ENCODE measurements at places on chromosomes 4 and X.

- DNase-seq = no peak
These were observed 6.2 kb upstream of the CXCL3 start for GRCh38 chr4:74044677-74045076.

DNA sequence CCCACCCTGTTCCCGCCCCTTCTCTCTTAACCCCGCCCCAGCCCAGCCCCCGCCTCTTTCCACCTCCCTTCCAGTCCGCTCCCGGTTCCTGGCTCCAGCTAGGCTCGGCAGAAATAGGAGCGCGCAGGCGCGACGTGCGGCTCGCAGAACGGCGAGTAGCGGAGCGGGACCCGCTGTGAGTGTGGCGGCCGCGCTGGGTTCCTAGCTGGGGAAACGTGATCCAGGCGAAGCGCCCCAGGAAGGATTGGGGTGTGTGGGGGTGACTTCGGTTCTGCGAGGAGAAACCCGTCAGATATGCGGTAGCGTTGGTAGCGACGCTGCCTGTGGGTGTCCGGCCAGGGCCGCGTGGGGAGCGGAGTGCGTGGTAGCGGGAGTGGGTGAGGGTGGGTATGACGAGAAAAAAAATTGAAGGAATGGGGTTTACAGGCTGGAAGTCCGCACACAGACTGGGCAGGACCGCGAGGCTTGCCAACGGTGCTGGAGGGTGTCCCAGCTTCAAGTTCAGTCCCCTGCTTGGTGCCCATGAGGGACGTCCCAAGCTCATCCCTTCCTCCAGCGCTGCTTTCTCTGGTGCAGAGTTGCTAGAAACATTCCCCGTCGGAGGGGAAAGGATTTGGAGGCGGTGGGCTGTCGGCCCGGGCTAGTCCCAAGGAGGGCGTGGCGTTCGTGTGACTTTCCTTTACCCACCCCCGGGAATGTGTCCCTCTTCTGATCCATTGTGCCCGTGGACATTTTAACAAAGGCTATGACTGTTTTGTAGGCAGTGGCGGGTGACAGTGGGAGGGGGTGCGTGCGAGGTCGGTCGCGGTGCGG is at the start of gene PRRG1:
PRRG1 (plus strand) TSS at position 144 of the 813 bp plus-strand sequence. CDS start 56,886 bp downstream, outside the sequence.
- peak; percentile 8 for DNase-seq

- DNase-seq = no peak
These were observed 48.0 kb upstream of the HDAC8 start for GRCh38 chrX:72620550-72621145.

DNA sequence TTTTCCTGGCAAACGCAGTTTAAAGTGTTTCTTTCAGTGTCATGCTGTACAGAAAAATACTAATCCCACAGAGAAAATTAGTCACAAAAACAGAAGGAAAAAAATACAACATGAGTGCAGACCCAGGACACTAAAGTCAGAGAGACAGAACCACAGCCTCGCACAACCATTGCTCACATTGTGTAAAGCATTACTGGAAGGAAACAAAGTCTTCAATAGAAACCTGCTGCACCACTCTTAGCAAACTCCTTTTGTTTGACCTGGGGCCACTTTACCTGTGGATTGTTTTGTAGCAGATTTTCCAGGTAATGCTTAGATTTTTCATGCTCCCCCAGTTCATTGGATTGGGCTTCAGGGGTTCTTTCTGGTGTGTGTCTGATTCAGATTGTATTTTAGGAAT is 131.8 kb upstream of the TMLHE start:
- DNase-seq = no peak

DNA sequence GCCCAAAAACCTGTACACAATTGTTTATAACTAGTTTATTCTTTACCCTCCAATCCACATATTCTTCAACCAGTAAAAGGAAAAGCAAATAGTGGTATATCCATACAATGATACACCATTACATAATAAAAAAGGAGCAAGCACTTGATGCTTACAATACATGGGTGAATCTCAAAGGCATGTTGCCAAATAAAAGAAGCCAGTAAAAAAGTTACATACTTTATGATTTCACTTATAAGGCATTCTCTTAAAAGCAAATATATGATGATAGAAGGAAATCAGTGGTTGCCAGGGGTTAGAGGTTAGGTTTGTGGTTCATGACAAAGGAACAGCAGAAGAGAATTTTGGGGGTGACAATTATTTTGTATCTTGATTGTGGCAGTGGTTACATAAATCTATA is 896.1 kb upstream of the LCORL start:
- no peak for DNase-seq

GRCh38 chr4:109432696-109433095 is 919 bp upstream of the SEC24B start:
- DNase-seq = no peak

GRCh38 chr4:18291256-18291655 is 269.7 kb upstream of the LCORL start:
- DNase-seq = no peak

GRCh38 chr4:163762741-163763140 is 268.3 kb downstream of the TMA16 start:
- DNase-seq = no peak

DNA sequence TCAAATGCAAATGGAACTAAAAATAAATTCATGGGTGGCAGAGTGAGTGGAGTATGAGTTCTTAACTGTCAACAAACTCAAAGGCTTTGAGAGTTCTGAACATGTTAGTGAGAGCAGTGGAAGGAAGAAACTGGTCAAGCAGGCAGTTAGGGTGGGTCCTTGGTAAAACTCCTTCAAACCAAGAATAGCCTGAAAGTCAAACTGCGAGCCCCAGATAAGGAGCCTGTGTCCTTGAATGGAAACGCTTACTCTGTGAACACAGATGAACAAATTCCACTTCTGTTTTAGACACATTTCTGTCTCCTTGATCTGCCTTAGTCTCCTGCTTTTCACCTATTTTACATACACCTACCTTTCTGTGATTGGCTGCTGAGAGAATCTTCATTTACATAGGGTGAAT is 129.4 kb upstream of the PCDH18 start:
- no peak for DNase-seq

- no peak for DNase-seq
These were observed 106.7 kb upstream of the GUCY1A1 start for GRCh38 chr4:155559915-155560314.

- DNase-seq = no peak
These were observed 144.5 kb downstream of the SMIM20 start for GRCh38 chr4:26058537-26058936.

GRCh38 chr4:113534711-113535110 is 226.8 kb downstream of the CAMK2D start:
- no peak for DNase-seq

DNA sequence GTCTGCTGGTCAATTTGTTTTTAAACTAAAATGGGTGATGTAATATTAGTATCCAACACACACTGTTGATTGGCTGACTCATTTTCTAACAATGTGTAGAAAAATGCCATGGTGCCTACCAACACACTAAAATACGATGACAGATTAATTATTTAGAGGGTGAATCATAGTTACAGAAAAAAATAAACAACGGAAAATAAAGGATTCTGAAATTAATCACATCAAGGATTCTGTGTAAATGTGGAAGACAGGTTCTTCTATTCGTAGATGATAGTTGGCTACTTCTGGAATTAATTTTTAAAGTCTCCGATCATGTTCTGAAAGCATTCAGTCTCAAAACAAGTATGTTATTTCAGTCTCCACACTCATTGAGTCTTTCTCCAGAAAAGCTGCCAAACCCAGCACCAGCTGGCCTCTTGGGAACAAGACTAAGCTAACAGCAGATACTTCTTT is 8.2 kb upstream of the IQCM start:
- DNase-seq = no peak

DNA sequence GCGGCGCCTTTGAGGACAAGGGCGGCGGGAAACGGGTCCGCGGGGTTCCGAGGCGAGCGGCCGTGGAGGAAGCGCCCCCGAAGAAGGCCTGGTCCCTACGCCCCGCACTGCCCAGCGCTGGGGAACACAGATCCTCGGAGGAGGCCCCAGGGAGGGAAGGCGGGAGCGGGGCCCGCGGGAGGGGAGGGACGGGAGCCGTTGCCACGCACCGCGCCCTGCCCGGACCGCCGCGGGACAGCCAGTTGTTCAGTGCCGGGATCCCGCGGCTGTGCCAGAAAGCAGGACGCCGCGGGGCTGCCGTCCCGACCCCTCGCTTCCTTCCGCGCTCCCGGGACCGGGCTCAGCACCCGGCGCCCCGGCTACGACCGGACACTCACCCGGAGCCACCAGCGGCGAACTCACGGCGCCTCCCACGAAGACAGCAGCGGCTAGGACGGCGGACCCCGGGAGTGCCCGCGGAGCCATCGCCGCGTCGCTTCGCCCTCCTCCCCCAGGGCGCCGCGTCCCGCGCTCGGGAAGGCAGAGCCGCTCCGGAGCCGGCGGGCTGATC is 278 bp downstream of the RELL1 start:
- peak; percentile 54 for DNase-seq

GRCh38 chr4:159367781-159368080 is 264.9 kb downstream of the RAPGEF2 start:
- DNase-seq = no peak

DNA sequence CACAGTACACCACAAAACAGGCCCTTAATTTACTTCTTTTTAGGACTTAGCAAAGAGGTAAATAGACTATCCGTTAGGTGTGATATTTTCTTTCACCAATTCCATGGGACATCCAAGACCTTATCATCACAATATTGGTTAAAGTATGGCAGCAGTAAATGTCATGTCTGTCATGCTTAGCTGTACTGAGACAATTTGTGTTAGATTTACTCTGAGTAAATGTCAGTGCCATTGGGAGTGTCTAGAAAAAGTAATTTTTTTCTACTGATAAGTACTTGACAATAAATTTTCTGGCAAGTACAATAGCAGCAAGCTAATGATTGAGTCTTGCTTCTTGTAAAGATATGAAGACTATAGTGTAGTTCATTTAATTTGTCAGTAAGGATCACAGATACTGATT is 756.1 kb downstream of the FAM133A start:
- DNase-seq = no peak

GRCh38 chrX:17633546-17633945 is 103.7 kb upstream of the SCML1 start:
- no peak for DNase-seq

DNA sequence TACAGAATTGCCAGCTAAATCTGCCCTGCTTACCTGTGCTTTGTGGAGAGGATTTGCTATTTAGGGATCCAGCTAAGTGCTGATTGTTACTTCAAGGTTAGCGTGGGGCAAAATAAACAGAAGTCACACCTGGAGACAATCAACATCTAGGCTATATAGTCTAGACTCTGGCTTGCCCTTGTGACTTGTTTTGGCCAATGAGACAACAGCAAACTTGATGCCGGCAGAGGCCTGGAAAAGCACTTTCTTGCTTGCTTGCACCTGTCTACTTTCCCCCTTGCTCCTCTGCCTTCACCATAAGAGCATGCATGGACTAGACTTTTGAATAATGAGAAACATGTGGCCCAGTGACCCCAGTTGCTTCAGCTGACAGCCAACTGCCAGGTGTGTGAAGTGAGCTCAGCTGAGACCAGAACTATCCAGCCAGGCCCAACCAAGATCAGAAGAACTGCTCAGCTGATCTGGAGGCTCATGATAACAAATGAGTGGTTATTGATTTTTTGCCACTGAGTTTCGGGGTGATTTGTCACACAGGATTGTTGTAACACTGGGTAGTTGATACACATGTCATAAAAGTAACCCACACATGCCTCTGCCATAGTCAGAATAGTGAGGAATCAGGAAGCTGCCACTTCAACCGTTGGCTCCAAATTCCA is 164.4 kb downstream of the RBMX2 start:
- DNase-seq = peak; percentile 53

GRCh38 chr4:67746797-67747495 is 7.2 kb downstream of the GNRHR start:
- DNase-seq = peak; percentile 48

DNA sequence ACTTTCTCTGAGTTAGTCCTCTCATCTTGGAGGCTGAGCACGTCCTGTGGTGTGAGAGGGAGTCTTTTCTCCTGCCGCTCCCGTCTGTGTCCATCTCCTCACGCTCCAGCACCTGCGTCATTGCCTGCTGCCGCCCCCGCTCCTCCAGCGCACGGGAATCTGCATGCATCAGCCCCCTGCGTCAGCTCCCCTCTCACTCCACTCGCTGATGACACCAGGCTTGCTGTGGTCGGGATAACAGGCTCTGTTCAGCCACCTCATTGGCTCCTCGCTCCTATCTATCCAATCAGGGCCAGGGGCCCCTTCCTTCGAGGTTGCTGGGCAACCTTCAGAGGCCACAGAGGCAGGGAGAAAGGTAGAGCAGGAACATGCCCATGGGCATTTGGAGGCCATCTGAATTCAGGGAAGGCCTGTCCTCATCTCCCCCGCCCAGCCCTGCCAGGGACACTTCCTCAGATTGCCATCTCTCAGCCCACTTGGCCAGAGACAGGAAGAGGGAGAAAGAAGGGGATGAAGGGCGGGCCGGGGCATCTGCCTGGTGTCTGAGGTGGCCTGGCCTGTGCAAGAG is 9.3 kb downstream of the ZNF185 start:
- DNase-seq = no peak

- no peak for DNase-seq
These were observed 148.6 kb downstream of the PARM1 start for GRCh38 chr4:75081561-75081960.

GRCh38 chr4:107850438-107850837 is 25.7 kb downstream of the SGMS2 start:
- peak; percentile 50 for DNase-seq

GRCh38 chr4:65670331-65671031 is at the start of gene EPHA5:
TSS of gene EPHA5 (minus strand) at chr4:65670489. CDS start at chr4:65669742, 747 bp downstream.
- DNase-seq = peak; percentile 25

- DNase-seq = no peak
These were observed 56.6 kb downstream of the SPATA18 start for GRCh38 chr4:52107745-52108144.

GRCh38 chr4:153489856-153490558 is 23.8 kb downstream of the TMEM131L start:
- DNase-seq = no peak

DNA sequence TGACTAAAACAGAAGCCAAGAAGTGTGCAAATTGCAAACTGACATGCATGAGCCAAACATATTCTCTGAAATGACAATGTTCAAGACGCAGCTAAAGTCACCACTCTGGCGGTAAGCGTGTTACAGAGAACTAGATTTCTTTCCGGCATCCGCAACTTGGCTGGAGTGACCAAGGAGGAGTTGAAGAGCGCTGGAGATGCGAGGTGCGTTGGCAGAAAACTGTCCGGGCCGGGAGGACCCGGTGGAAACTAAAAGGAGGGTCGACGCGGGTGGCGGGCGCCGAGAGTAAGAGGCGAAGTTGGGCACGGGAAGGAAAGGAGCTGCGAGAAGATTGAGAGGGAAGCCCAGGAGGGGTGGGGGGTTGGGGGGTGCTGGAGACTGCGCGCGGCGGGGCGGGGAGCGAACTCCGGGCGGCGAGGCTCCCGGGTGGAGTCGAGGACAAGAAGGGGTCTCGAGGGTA is 807 bp downstream of the SEL1L3 start:
- DNase-seq = peak; percentile 53

- DNase-seq = no peak
These were observed 655.3 kb upstream of the MAGEB2 start for GRCh38 chrX:29560065-29560464.
